Esophagus muscularis mucosa (tissue), 4 donors: ENCODE measurements at places on chromosomes 2 and 18. TPM values are rescaled to one million over a fixed set of nuclear protein-coding genes. Genes with fewer than 3 reads are reported as not detected.

DNA sequence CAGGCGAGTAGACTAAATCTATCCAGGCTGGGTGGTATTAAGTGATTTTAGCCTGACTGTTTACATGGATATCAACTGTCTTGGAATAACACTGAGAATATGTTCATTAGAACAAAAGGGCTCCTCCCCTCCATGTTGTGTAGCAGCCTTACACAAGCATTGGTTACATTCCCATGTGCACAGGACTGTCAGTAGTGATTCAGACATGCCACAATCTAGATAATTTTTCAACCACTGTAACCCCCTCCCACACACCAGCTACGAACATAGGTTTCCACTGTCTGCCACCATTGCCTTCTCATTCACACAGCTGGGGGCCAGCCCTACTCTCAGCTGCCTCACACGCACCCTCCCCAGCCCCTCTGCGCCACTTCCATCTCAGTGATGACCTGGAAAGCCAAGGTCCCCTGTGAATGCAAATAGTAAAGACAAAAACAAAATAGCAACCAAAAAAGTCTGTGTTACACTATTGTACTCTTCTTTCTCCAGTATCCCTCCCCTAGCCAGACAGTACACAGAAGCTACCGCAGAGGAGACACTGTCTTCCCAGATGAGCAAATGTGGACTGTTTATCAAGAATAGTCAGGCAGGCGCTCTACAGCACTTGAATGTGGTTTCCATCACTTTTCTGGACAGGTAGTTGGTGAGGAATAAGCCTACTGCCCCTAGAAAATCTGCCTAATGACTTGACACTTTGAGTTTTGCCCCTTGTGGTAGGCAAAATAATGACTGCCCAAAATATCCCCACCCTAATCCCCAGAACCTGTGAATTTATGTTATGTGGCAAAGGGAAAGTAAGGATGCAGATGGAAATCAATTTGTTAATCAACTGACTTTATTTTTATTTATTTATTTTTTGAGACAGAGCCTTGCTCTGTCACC is 27.9 kb upstream of the TYMS start:
- DNase-seq: no peak
- no peaks in the 10 kb centered on the region for H3K36me3 ChIP-seq
- peaks cover 10% of the 10 kb centered on the region for H3K4me1 ChIP-seq

The SNED1 gene
- total RNA-seq: 14.1 TPM

DNA sequence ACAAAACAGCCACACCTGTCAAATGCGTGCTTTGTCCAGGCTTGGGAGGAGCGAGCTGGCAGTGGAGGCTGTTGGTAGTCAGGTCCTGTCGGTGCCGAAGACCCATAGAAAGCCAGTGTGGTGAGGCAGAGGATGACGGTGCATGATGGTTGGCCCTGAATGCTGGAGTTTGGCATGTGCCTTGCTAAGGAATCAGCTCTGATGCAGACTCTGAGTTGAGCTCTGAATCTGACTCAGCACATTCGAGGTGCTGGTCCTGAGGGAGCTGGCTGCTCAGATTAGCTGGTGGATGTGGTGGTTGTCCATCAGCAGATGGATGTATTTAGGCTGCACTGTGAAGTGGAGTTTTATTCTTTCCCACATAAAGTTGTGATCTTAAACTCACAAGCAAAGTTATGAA is 111.3 kb downstream of the ARHGEF4 start:
- H3K36me3 ChIP-seq: no peaks in the 10 kb centered on the region
- DNase-seq: no peak
- no peaks in the 10 kb centered on the region for H3K27me3 ChIP-seq

GRCh38 chr2:110877031-110877827 is 144.9 kb downstream of the ACOXL start:
- no peaks in the 10 kb centered on the region for H3K4me1 ChIP-seq
- H3K27me3 ChIP-seq: no peaks in the 10 kb centered on the region
- no peak overlapping the region for H3K27ac ChIP-seq
- no peak overlapping the region for H3K4me3 ChIP-seq

The VAMP5 gene
- 44.7 TPM for total RNA-seq

- peaks cover 34% of the 10 kb centered on the region for H3K4me1 ChIP-seq
- H3K27me3 ChIP-seq: no peaks in the 10 kb centered on the region
- no peak for DNase-seq
- H3K36me3 ChIP-seq: peaks cover 65% of the 10 kb centered on the region
Observed at GRCh38 chr2:74373221-74373676, 6.9 kb downstream of the DCTN1 start.

DNA sequence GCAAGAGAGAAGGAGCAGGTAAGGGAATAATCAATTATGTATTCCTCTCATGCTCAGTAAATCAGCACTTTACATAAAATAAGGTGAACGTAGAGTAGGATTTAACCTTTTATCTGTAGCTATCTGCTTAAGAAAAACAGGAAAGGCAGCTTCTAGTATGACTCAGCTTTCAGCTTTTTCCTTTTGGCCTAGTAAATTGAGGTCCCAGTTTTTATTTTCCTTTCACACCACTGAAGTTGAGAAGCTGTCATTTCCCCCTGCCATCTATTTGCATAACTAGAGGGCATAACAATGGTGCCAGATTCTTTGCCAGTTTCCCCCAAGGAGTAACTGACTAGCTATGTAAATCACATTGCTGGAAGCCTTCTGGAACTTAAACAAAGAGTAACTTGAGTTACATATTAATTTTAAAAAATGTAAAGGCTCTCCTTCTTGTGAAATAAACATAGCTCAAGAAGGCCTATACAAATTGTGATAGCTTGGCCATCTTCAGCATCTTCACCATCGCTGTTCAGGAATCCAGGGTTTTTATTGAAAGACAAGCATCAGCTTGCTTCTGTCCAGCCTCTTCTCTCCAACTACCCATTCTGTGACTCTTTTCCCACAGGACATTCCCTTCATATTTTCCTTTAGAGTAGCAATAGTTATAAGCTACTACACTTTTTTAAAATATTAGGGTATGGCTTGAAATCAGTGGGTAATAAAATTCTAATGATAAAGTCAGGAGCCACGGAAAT is 97.0 kb downstream of the KYNU start:
- no peak for DNase-seq
- no peaks in the 10 kb centered on the region for H3K4me1 ChIP-seq
- no peak overlapping the region for H3K27ac ChIP-seq
- H3K4me3 ChIP-seq: no peak overlapping the region

The AQP12A gene
- total RNA-seq: not detected

GRCh38 chr18:31373641-31374040 is 2.9 kb upstream of the DSG4 start:
- DNase-seq: no peak
- no peaks in the 10 kb centered on the region for H3K4me1 ChIP-seq
- H3K27me3 ChIP-seq: no peaks in the 10 kb centered on the region
- no peak overlapping the region for H3K4me3 ChIP-seq

The TMEM247 gene
- total RNA-seq: not detected

DNA sequence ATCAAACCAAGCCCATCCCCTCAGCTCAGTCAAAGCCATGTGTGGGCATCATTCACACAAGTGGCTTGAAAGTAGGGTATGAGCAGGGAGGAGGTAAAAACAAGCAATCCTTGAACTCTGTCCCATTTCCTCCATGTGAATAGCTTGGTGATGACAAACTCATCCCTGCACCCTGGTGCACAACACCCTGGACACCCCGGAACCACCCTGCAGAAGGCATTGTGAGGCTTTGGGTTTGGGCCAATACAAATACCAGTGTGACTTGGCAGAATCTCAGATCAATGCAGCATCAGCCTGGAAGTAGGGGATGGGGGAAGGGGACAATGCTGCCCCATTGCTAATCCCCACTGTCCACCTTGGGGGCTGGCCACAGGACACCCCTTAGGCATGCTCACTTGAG is 28.6 kb downstream of the TGFA start:
- DNase-seq: no peak
- no peaks in the 10 kb centered on the region for H3K27me3 ChIP-seq
- no peak overlapping the region for H3K4me3 ChIP-seq
- no peaks in the 10 kb centered on the region for H3K4me1 ChIP-seq

The IL1F10 gene
- total RNA-seq: not detected

DNA sequence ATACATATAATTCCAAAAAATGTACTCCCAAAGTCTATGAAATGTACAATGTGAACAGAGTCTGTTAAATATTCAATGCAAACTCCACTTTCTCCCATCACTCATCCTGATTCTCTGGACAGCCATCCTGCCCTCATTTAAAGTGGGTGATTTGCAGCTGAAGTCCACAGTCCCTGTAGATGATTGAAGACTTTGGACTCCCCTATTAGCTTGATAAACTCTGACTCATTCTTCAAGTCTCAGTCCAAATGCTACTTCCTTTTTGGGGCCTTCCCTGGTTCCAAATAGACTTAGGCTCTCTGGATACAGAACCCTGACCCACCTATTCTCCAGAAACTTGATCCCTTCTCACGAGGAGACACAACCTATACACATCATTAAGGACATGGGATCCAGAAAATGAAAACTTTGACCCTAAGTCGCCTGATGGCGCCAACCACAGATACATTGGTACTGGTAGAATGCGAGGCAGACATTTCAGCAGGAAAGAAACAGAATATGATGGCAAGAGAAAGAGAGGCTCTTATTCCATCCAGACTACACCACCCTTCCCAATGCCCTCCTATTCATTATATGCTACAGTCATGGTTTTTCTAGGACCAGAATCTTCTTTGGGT is 122.7 kb downstream of the VIT start:
- H3K27ac ChIP-seq: no peak overlapping the region
- DNase-seq: no peak
- H3K27me3 ChIP-seq: no peaks in the 10 kb centered on the region
- H3K4me1 ChIP-seq: no peaks in the 10 kb centered on the region
- no peaks in the 10 kb centered on the region for H3K36me3 ChIP-seq
- no peak overlapping the region for H3K4me3 ChIP-seq

The NDC80 gene
- total RNA-seq: 0.42 TPM

DNA sequence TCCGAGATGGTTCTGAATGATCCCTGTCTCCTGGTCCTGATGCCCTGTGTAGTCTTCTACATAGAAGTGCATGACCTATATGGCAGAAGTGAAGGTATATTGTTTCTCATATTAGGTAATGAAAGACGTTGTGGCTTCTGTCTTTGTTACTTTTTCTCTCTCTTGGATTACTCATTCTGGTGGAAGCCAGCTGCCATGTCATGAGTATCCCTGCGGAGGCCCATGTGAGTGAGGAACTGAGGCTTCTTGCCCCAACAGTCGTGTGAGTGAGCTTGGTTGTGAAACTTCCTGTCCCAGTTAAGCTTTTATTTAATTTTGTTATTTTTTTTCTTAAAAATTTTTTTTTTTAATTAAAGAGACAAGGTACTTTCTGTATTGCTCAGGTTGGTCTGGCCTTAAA is 134.7 kb downstream of the UBR3 start:
- H3K27ac ChIP-seq: no peak overlapping the region
- DNase-seq: no peak
- H3K36me3 ChIP-seq: peaks cover 47% of the 10 kb centered on the region
- no peak overlapping the region for H3K4me3 ChIP-seq
- peaks cover 13% of the 10 kb centered on the region for H3K4me1 ChIP-seq
